Mucosa of descending colon (tissue), 3 donors: ENCODE measurements at places on chromosomes 13 and 19. TPM values are rescaled to one million over a fixed set of nuclear protein-coding genes. Genes with fewer than 3 reads are reported as not detected.

DNA sequence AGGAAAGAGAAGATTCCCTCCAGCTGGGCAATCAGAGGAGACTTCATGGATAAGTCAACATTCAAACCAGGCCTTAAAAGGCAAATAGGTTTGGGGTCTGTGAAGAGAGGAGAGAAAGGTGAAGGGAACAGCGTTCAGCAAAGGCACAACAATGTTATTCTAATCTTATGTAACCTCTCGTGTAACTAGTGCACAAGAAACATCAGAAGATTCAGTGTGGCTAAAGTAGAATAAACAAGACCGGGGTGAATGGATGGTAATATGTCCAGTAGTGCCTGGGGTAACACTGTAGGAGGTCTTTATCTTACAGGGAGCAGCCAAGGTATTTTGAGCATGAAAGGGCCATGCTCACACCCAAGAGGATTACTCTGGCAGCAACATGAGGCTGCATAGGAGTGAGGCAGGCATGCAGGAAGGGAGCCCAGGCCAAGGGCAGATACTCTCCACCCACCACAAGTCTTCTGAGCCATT is 24.1 kb downstream of the LHFPL6 start:
- DNase-seq = no peak

DNA sequence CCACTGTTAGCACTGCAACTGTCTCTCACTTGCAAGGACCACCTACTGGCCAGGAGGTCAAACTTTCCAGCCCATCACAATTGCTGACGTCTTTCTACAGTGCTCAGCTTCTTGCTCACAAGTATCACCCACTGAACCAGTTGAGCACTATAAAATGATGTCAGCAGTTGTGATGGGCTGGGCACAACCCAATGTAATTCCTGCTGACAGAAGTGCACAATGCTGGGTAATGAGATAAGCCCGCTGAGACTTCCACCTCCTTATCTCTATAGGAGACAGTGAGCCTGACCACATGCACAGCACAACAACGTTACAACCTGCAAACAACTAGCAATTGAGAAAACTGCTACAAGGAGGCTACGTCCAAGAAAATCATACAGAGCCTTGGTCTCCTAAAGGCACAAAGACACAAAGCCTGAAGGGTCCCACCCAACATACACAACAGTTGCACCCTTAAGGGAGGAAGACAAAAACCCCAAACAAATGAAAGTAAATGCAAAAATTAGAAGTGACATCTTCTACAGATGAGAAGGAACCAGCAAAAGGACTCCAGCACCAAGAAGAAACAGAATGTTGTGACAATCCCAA is 273.2 kb downstream of the LIG4 start:
- no peak for DNase-seq

DNA sequence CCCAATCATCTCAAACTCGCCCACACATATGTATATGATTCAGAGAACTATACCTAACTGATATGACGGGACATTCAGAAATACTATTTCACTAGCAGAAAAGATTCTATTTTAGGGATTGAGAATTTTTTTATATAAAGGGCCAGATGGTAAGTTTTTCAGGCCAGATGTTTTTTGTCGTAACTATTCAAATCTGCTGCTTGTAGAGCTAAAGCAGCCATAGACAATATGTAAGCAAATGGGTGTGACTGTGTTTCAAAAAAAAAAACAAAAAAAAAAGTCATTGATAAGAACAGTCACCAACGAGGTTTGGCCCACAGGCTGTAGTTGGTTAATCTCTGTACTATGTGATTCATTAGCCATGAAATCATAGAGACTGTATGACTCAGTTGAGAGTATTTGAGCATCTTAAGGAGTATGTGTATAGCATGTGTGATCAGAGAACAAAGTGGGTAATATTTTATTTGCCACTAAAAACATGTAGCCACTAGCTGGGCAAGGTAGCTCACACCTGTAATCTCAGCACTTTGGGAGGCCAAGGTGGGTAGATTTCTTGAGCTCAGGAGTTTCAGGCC is 2724.7 kb downstream of the PCDH9 start:
- DNase-seq = no peak

GRCh38 chr19:42096255-42096837 is 20.4 kb downstream of the ZNF574 start:
- DNase-seq = no peak

The N4BP2L1 gene
- total RNA-seq = 8.5 TPM

The OR7C1 gene
- not detected for total RNA-seq

The DMKN gene
- 8.2 TPM for total RNA-seq
